Activated gamma-delta T cell (primary cell): ENCODE measurements at places on chromosomes 4 and X.

GRCh38 chr4:143287572-143287923 lies 49.1 kb upstream of the GAB1 start:
- DNase-seq: no peak

DNA sequence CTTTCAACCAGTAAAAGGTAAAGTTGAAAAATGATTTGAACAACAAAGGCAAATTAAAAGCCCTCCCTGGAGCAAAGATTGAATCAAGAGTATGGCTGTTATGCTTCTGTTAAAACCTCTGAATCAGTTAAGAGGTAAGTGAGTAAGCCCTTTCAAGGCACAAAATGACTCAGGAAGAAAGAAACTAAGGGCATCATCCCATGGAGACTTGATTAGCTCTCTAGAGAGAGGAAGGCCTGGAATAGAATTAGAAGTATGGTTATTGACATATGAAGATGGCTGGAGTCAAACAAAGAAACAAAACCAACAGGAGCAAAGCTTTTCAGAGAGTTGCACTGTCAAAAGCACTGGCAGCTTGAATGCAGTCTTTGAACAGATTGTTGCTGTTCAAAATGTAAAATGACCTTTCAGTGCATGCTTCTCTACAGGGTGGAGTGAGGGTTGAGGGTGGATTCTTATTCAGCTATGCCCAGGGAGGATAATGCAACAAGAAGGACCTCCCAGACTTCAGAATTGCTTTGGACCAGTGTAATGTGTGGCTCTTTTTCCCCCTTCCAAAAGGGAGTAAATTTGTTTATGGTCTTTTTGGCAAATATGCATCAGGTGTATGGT lies 365.5 kb downstream of the GBA3 start:
- no peak for DNase-seq

- DNase-seq: no peak
These were observed 1160.3 kb downstream of the FSTL5 start for GRCh38 chr4:161003418-161004057.

DNA sequence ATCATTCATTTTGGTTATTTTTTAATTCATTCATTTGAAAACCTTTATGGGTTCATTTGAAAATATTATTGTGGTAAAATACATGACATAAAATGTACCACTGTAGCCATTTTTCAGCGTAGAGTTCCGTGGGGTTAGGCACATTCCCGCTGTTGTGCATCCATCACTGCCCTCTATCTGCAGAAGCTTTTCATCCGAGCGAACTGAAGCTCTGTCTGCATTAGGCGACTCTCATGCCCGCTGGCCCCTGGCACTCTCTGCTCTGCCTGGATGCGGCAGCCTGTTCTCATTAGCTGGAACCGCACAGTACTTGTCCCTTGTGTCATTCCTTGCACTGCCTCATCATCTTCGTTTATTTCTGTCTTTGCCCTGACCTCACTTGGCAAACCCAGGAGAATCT lies 17.5 kb downstream of the CFAP99 start:
- no peak for DNase-seq

DNA sequence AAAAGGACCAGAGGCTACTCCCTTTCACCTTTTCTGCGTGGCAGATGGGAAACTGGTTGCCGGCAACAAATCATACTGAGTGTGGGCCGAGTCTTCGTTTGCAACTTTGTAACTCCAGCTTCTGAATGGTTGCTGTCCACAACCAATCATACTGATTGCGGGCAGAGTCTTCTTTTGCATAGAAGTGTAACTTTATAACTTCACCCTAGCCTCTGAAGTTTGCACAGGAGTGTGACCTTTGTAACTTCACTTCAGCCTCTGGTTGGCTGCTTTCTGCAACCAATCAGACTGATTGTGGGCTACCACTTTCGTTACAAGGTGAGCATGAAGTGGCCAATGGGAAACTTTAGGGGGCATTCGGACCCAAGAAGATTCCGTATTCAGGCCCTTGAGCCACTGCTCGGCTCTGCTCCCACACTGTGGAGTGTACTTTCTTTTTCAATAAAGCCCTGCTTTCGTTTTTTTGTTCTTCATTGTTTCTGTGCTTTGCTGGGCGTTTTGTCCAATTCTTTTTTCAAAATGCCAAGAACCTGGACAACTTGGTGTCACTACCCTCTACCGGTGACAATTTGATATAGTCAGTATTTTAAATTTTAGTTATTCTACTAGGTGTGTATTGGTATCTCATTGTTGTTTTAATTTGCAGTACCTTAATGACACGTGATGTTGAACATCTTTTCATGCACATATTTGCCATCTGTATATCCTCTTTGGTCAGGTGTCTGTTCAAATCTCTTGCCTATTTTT lies 9.0 kb upstream of the PAGE5 start:
- DNase-seq: no peak

- DNase-seq: no peak
These were observed 8.9 kb upstream of the AGA start for GRCh38 chr4:177451108-177451500.

DNA sequence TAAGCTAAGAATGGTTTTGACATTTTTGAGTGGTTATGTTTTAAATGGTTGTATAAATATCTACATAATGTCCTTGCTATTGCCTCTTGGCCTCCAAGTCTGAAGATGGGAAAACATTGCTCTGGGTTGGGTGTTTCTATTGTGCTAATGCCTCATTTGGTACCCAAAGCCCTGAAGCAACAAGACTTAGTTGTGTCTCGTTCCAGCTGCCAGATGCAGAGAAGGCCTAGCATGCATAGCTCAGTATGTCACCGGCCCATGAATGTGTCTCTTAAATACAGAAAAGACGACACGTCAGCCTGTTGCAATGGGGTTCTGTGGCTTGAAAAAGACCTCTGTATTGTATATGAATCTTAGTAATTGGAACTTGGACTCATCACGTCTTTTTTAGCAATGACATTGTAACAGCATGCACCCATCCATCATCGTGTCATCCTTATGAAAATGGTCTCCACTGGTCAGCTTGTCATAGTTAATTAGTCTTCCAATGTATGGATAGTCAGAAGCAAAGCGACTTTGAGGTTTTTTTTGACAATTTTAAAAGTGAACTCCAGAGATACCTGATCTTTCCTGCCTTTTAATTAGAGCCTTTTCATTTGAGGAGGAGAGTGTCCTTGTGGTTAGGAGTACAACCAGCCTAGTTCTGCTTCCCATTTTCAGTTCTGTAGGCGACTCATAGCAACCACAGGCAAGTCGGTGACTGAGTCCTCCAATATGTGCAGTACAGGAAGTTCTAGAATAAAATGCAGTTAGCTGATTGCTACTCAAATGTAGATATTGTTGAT lies 126.4 kb upstream of the GATB start:
- DNase-seq: no peak

DNA sequence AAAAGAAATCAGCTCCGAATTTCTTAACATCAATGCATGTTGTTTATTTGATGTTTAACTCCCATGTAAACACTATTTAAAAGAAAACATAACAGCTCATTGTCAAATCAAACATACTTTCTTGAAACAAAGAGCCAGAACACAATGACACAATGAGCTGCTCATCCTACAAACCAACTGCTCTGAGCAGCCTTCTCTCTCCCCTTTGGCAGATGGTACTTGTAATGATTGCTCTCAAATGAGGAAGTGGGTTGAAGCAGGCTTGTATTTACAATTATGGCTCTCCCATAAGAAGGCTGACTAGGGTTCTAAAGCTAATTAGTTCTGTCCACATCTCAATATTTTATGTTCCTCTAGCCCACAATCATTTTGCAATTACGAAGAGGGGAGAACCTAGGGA lies 637.8 kb upstream of the ADGRL3 start:
- no peak for DNase-seq

- no peak for DNase-seq
These were observed 313.4 kb downstream of the TENM3 start for GRCh38 chr4:182556580-182556979.
